Stimulated activated CD8-positive, alpha-beta memory T cell treated with anti-CD3 and anti-CD28 coated beads, Interleukin-4, amount 100 ng/mL, for 48 hours (primary cell): ENCODE measurements at places on chromosomes 7 and 10.

GRCh38 chr7:158068853-158069252, 518.8 kb downstream of the PTPRN2 start:
- DNase-seq: no peak

GRCh38 chr7:86320341-86320740, 323.4 kb upstream of the GRM3 start:
- DNase-seq: no peak

GRCh38 chr10:10125676-10126075, 892.0 kb upstream of the CELF2 start:
- no peak for DNase-seq

- no peak for DNase-seq
Observed at GRCh38 chr7:154178895-154179294, 126.7 kb downstream of the DPP6 start.

- DNase-seq: peak; percentile 61
Observed at GRCh38 chr7:94436018-94436604, 41.4 kb downstream of the COL1A2 start.

DNA sequence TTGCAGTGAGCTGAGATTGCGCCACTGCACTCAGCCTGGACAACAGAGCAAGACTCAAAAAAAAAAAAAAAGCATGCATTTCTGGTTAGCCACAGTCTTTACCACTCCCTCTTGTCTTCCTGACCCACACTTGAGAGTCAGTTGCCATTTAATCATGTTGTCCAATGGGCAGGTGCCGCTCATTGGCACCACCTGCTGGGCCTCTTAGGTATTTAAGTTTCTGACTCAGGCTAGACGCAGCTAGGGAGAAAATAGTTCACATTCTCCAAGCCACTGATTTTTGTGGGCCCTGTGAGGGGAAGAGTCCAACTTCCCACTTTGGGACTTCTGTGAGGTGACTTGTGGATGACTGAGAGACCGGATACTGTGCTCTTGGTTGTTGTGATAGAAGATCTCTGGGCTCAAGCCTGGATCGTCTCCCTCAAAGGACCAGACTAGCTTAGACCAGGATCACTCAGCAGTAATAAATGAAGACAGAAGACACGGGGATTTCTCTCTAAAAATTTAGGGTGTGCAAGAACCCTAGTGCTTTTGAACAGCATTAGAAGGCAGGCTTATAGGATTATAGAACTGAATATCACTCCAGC, 26.8 kb upstream of the SORCS3 start:
- DNase-seq: peak; percentile 57

DNA sequence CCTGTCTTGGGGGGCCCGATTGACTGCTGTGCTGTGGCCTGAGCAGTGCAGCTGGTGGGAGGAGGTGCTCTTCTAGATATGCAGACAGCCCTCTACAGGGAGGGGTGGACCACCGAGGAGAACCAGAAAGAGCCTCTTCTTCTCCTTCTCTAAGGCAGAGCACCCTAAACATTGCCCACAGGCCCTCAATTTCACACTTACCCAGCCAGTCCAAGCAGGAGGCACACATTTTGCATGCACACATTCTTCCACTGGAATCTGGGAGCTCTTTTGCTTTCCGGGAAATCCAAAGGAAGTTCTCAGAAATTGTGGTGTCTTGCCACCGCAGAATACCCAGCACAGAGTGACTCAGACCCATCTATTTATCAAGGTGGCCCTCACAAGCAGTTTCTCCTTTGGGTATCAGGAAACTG, 45.8 kb downstream of the EEPD1 start:
- DNase-seq: no peak

DNA sequence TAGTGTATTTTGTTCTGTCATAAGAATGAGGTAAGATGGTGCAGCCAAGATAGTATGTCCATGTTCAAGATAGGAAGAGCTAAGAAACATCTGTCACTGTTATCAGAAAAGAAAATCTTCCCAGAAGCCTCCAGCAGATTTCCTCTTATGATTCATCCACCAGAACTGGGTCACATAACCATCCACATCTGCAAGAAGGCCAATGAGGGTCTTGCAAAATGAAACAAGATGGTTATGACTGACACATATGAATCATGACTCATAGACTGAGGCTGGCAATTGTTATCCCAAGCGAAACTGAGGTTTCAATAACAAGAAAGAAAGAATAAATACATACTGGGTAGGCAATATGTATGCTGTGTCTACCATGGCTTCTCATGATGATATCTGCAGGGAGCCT, 30.3 kb downstream of the CCNJ start:
- no peak for DNase-seq

DNA sequence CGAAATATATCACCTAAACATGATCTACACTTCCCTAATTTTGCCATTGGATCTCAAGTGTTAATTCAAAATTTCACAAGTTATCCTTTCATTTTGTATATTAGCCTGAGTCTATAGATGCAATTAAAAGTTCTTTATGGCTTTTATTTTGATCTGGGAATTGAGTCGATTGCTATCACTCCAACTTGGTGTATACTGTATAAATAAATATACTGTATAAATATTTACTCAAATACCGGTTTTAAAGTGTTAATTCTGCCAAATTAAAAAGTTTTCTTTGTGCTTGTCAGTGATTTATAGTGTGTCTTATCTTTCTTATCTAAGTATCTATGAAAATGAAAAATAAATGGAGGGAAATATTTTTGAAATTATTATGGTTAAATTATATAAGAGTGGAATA, 683.7 kb upstream of the LRRN3 start:
- no peak for DNase-seq

- DNase-seq: no peak
Observed at GRCh38 chr7:148939128-148939755, 55.2 kb upstream of the EZH2 start.

- DNase-seq: no peak
Observed at GRCh38 chr10:52212062-52212461, 102.0 kb upstream of the DKK1 start.

- no peak for DNase-seq
Observed at GRCh38 chr10:24721229-24722106, 2.2 kb downstream of the ARHGAP21 start.

DNA sequence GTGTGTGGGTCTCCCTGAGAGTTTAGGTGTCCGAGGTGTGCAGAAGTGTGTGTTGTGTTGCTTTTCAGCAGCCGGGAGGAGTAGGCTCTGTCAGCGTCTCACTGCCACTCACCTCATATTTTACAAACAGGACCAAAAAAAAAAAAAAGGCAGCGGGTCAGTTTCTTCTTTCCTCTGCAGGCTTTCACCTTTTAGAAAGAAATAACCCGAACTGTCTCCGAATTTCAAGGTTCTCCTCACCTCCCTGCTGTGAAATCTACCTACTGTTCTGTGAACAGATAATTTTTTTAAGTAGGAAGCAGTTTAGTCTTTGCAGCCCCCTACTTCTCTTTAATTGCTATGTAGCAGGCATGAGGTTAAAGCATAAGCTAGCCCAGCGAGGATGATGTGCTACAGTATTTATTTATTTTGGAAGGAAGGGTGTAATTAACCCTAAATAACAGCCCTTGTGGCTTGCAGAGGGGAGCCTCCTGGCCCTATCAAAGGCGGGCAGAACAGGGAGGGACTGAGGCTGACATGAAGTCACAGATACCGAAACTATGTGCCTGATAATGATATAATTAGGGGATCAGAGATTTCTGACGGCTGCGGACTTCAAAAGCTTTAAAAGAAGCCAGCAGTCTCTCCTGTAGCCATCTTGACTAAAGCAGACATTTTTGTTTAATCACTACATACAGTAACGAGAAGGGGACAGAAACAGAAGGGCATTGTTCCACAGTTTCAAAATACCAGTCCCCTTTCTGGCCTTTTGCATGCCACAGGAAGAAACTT, 1.6 kb downstream of the BAMBI start:
- no peak for DNase-seq

DNA sequence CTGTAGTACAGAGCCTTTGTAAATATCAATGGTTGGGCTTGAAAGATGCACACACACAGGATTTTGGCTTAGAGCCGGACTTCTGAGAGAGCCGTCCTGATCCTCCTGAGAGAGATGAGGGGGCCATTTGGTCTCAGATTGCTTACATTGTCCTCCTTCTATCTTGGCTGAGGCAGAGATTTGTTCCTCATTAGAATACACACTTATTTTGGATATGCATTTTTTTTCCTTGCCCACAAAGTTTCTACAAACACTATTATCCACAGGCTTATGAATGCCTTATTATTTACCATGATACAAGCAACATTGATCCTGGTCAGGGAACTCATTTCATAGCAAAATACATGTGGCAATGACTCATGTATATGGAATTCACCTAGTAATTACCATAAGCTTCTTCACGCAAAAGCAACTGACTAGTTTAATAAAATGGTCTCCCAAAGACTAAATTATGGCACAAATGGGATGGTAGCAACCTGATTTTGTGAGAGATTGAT, 175.3 kb downstream of the MDFIC start:
- no peak for DNase-seq

GRCh38 chr10:113165673-113166072, 215.6 kb downstream of the TCF7L2 start:
- DNase-seq: no peak
